Skin of body (tissue), 3 donors: ENCODE measurements at places on chromosomes 5 and 9.

DNA sequence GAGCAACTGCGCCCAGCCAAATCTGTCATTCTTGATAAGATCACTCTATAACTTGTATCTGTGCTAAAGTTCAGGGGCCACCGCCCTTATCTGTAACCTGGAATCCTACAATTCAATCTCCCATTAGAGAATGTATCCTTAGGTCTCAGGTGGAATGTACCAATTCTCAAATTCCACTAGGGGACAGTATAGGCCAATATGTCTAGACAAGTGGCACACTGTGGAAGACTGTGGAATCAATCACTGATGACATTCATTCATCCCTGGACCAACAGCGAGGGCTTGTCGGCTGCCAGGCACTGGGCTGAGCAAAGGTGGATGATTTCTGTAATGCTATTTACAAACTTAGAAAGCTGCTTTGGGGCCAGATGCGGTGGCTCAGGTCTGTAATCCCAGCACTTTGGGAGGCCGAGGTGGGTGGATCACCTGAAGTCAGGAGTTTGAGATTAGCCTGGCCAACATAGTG, 28.7 kb upstream of the MEGF9 start:
- no peak for DNase-seq

GRCh38 chr5:175664723-175665122, 6.9 kb downstream of the HRH2 start:
- DNase-seq, result no peak

- no peak for DNase-seq
Measured at GRCh38 chr5:23139338-23140171, 286.4 kb upstream of the CDH12 start.

DNA sequence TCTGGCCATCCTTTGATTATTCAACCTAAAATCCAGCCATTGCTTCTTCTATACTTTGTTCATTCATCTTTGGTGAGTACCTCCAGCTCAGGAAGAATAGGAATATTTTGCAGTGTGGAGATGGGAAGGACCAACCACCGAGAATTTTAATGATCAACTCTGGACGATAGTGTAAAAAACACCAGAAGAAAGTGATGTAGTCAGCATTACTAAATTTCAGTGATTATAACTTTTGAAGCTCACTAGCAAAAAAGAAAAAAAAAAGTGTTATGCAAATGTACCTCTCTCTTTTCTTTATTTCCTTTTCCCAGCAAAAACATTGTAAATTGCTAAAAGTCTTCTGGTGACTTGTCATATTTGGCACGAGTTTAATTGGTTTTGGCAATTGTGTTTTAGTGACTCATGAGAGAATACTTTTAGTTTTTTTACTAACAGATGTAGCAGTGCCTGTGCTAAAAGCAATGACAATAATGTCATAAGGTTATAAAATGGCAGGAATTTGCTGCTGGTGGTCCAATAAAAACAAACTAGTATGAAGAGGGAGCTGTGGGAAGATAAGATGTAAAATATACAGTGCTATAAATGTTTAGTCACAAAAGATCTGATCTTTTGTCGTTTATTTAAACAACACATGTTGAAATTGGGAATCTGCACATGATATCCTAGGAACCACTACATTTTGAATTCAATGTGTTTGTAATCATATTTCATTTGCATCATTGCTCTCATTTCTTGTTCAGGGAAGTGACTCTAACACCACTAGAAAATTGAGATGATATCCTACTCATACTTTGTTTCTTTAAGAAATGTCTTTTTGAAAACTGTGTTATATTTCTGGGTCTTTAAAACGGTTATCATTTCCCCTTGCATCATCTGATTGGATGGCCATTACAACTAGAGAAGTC, 81.3 kb upstream of the ERCC6L2 start:
- DNase-seq, result peak; percentile 71

DNA sequence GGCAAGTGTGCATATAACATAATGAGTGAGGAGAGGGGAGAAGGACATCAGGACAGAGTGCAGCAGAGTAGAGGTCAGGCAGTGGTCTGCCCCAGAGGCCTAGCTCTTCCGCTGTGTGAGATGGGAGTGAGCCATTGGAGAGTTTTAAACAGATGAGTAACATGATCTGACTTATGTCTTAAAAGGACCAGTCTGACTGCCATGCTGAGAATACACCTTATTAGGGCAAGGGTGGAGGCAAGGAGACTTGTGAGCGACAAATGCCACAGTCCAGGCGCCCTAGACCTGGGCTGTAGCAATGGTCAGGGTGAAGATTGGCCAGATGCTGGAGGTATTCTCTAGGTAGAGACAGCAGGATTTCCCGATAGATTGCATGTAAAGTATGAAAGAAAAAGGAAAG, 83.1 kb downstream of the WWC1 start:
- no peak for DNase-seq

- no peak for DNase-seq
Measured at GRCh38 chr5:152549709-152550108, 144.6 kb upstream of the NMUR2 start.

- no peak for DNase-seq
Measured at GRCh38 chr5:102753889-102754766, 977 bp upstream of the PAM start.

DNA sequence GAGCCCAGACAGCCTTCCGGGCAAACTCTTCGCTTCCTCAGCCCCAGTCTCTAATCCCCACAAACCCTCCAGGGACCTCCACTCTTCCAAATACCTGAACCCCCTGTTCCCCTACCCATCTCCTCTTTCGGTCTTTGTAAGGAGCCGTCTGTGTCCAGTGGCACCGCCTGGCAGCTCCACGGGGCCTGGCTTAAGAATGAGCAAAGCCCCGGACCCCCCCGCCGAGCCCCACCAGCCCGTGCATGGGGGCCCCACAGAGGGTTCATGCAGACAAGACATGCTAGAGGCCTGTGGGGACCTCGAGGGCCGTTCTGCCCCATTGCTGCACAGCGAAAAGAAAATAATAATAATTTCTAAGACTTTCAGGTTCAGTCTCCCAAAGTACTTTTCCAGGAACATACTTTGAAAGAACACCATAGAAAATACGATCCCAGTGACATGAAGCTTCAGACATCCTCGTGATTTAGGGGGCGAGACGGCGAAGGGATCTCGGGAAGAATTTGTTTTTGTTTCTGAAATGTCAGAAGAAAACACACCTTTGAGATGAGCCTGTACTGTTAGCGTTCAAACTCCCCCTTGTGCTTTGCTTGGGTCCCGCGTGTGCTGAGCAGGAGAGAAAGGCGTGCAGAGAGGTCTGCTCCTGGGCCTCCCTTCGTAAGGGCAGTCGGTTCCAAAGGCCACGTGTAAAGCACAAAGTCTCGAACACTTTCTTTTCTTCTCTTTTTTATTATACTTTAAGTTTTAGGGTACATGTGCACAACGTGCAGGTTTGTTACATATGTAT, 49.2 kb downstream of the IRX2 start:
- no peak for DNase-seq

DNA sequence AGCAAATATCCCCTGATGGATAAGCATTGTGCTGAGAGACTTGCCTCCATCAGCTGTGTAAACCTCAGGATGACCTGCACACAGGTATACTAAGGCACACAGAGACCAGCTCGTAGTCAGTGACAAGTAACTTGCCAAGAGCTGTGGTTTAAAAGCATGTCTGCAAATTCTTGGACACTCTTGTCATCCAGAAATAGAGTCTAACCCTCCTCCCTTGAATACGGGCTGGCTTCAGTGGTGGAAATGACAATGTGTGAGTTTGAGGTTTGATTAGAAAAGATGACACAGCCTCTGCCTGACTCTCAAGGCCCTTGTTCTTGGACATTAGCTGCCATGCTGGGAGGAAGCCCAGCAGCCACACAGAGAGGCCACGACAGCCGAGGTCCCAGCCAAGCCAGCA, 114.4 kb downstream of the GADD45G start:
- DNase-seq, result no peak

DNA sequence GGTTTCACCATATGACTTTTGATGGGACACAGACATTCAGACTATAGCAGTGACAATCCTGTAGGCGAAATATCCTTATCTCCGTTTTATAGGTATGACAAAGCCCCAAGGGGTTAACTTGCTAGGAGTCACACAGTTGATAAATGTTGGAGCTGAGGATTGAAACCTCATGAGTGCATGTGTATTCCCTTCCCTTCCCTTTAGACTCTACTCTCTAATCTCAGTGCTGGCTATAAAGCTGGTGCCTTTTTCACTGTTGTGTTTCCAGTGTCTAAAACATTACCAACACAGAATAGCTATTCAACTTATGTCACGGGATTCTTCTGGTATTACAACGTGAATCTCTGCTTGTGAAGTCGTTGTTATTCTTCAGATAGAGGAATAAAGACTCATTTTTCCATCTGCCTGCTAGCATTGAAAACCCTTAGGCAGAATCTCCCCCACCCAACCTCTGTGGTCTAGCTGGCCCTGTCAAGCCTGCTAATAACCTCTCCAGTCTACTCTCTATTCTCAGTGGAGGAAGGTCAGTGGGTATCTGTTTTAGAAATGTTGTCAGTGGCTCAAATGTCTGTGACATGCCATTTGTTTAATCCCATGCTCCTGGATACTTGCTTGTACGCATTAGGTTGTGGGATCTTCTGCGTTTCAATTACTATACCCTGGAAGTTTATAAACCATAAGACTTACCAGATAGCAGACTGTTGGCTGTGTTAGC, 121.2 kb downstream of the TLE4 start:
- no peak for DNase-seq

- no peak for DNase-seq
Measured at GRCh38 chr9:34709196-34709978, 549 bp downstream of the CCL21 start.

DNA sequence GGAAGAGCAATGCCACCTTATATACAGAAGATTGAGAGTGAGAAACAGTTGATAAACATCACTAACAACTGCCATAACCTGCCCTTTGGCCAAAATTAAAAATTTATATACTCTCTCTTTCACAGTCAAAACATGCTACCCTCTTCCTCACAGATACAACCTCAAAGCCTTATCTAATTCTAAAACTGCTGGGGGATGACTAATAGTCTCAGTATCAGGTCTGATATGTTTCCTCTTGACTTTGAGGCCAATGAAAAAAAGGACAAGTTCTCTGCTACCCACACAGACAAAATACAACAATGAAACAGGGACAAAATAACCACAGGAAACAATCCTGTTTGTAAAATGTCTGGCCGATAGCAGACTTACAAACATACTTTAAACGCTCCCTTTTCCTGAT, 485.6 kb upstream of the NUDT12 start:
- DNase-seq, result no peak

- DNase-seq, result no peak
Measured at GRCh38 chr5:963310-963672, 45.3 kb upstream of the NKD2 start.

DNA sequence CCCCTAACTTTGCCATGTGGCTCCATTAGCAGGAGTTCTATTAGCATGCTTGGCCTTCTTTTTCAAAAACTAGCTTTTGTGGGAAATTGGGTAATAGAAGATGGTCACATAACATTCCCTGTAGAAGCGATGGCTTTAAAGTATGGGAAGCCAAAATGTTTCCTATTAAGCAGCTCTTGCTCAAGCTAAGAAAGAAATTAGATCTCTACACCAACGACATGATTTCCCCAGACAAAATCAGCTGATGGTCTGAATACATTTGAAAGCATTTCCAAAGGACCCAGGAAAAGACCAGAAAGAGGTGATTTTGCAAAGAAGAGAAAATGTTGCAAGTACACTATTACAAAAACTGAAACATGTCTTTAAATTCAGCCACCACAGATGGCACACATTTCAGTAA, 4.8 kb upstream of the NFIL3 start:
- no peak for DNase-seq

DNA sequence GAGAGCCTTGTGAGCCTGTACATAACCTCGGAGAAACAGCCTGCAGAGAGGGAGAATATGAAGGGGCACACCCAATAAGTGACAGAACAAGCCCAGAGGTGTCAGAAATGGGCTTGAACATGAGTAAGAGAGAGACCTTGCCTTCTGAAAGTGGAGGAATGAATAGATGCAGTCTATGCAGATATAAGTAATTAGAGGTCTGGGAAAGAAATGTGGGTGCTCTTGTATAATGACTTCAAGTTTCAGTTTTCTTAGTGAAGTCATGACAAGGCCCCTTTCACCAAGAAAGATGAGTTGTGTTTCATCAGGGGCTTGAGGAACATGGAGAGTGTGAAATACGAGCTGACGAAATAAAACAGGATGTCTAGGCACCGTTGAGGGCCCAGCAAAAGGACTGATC, 15.1 kb downstream of the GRAMD2B start:
- DNase-seq, result no peak

DNA sequence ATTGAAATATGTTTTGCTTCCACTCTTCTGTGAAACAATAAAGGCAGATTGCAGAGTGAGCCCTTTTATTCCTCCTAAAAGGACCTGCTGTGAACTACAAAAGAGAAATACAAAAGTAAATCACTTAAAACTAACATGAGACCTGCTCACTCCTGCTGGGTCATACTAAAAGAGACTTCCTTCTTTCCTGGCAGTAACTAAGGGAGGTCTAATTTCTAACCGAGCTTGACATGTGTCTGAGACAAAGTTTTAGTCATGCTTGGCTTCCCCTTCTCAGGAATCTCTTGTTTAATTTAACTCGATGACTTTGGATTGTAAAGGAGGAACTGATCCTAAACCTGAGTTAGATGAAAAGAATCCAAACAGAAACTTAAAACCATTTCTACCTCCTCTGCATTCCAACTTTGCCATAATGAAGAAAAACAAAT, 86.4 kb upstream of the CDH6 start:
- no peak for DNase-seq

- DNase-seq, result no peak
Measured at GRCh38 chr5:175133185-175133584, 310.8 kb downstream of the DRD1 start.

DNA sequence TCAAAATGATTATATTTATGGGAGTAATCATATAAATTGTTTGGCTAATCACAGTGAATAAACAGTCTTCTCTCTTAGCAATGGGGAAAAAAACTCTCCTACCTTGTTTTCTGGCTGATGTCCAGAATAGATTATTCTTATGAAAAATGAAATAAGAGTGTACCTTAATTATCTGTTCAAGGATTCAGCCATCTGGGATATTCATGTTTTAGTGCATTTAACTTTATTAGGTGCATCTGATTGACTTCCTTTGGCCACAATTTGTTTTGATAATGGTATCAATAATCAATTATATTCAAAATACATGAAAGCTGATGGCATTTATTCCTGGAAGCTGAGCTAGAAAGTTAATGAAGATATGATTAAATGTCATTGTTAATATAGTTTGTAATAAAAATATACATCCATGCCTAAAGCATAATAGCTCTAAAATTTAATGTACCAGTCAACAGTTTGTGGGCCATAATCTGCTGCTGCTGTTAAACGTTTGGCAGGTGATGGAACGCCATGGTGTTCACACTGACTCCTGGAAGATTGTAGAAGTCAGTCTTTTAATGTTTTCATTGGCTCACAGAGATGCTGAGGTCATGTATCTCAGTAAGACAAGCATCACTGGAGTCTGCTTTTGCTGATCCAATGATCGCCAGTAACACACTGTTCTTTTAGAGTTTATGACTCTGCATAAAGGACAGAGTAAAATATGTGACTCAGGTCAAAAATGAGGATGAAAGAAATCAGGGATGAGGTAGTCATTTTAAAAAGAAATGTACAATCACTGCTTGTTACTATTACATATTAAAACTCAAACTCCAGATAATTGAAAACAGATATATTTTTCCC, 105.8 kb downstream of the ISL1 start:
- DNase-seq, result no peak

- no peak for DNase-seq
Measured at GRCh38 chr5:1216918-1217295, 8.3 kb upstream of the SLC6A18 start.

- no peak for DNase-seq
Measured at GRCh38 chr5:51411921-51412325, 28.7 kb downstream of the ISL1 start.
